ENCODE measurements at places on chromosomes 2 and 18. TPM values are rescaled to one million over a fixed set of nuclear protein-coding genes. Genes with fewer than 3 reads are reported as not detected.

DNA sequence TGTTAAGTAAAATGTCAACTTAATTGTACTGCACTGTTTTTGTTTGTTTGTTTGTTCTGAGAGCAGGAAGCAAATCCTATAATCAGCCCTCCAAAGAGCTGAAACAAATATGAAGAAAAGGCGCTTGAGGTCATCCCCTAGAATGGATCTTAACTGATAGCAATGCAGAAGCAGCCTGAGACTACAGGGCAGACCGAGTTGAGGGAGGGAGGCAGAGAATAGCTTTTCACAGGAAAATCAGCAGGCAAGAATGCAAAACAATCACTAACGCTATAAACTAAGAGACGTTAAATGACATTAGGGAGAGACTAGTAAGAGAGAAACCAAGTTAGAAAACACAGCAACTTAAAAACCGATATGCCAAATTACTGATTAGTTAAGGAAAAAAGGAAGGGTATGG is 37.2 kb downstream of the GALNT1 start:
- no peak for DNase-seq

The PAPOLG gene
- 29.0 TPM for total RNA-seq

The ANKRD30BL gene
- total RNA-seq: not detected

- no peak for DNase-seq
Observed at GRCh38 chr2:109206569-109207146, 77.7 kb downstream of the SH3RF3 start.

GRCh38 chr2:203673933-203674332 is 32.5 kb upstream of the CD28 start:
- no peak for DNase-seq

- DNase-seq: no peak
Observed at GRCh38 chr2:150484006-150484405, 3.5 kb downstream of the RND3 start.

The FOXD4L1 gene
- 0.25 TPM for total RNA-seq

The LAPTM4A gene
- total RNA-seq: 71.1 TPM

- DNase-seq: no peak
Observed at GRCh38 chr2:11810237-11810977, 64.0 kb downstream of the LPIN1 start.

DNA sequence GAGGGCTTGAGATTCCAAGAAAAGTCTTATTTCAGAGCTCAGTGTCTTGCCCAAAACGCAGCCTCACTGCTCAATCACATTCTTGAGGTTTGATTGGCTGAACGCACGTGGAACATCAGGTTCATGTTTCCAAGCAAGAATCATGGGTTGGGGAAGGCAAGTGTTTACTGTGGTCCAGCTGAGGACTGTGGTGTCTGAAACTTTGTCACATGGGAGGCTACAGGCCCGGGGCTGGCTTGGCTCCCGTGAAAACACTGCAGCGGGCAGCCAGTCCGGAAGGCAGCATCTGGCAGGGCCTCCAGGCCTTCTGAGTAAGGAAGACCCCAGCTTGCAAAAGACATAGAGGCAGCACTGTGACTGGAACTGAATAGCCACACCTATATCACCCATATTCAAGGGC is 84.7 kb downstream of the POLR1A start:
- no peak for DNase-seq

The UGT1A10 gene
- not detected for total RNA-seq

The POMC gene
- not detected for total RNA-seq

DNA sequence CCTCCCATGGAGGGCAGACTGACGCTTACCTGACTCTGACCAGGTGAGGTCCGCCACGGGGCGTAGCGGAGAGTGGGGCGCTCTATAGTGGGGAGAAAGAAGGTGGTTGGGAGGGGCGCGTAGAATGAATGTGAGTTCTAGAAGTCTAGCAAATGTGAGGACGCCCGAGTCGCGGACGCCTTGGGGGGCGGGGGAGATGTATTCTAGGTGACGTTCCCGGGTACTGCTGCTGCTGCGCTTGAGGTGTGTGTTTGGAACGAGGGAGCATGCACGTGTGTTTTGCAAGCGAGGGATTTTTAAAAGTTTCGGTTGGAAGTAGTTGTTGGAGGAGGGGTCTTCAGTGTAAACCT is 758 bp downstream of the RIF1 start:
- DNase-seq: peak; percentile 12

- DNase-seq: no peak
Observed at GRCh38 chr2:50691513-50691912, 340.4 kb downstream of the NRXN1 start.

The MARCHF4 gene
- total RNA-seq: 1.7 TPM

The HADHB gene
- total RNA-seq: 120 TPM

GRCh38 chr2:25155401-25155800 is 13.0 kb downstream of the POMC start:
- DNase-seq: no peak

The SLC5A7 gene
- total RNA-seq: not detected

The HIBCH gene
- total RNA-seq: 10.0 TPM

- DNase-seq: no peak
Observed at GRCh38 chr2:153115141-153115540, 363.4 kb downstream of the RPRM start.

DNA sequence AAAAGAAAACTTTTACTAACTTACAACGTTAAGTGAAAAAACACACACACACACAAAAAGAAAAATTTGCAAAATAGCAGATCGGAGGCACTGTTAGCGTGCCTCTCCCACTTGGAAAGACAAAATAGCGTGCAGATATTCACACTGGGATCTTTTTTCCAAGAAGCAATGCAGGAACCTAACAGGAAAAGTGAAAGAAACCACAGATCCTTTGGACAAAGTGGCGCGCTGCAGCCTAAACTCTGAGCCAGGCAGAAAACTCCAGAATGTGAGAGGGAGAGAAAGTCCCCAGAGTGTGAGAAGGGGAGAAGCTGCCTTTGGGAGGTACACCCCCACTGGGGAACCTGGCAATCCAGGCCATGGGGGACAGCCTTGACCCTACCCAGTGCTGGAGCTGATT is 70.7 kb upstream of the SERPINE2 start:
- DNase-seq: no peak

The INPP5D gene
- 1.3 TPM for total RNA-seq

DNA sequence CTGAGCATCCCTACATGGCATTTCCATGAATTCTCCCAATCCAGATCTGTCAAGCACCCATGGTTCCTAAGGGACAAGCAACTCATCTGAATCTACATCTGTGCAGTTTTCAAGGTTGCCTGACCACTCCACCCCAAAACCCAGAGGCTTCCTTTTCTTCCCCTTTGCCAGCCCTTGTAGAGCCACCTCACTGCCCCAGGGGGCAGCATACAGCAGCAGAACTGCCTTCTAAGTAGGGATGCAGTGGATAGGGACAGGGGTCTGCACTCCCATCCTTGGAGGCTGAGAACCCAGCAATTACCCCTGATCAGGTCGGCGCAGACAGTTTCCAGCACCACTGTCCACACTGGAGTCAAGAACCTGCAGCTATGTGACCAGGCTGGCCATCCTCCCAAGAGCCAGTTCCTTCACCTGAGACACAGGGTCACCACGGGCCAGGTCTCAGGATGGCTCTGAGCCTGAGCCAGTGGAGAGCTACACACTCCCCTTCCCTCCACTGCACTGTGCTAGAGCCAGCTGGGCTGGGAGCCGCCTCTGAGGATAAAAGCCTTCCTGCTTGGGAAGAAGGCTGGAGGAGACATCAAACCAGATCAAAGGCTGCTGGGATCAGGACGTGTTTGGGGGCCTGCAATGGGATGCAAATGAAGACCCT is 283.1 kb downstream of the CELF4 start:
- DNase-seq: no peak

The C2orf81 gene
- total RNA-seq: 1.2 TPM

- no peak for DNase-seq
Observed at GRCh38 chr18:44536619-44537018, 144.1 kb upstream of the SETBP1 start.

GRCh38 chr18:68177807-68178702 is 536.9 kb downstream of the TMX3 start:
- DNase-seq: no peak

DNA sequence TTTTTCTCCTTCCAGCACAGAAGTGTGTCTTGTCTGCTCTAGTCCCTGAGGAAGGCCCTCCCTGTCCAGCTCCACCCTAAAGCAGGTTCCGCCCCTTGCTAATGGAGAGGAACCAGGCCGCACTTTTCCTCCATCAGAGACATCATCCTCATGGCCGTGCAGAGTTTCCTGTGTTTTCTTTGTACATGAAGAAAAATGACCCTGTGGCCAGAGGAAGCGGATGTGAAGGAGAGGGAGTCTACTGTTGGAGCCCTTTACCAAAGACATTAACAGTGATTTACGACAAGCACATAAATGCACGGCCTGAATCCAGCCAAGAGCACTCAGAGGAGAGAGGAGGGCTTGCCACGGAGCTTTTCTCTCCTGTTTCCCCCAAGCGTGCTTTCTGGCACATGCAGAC is 109.5 kb downstream of the RNF144A start:
- DNase-seq: no peak

DNA sequence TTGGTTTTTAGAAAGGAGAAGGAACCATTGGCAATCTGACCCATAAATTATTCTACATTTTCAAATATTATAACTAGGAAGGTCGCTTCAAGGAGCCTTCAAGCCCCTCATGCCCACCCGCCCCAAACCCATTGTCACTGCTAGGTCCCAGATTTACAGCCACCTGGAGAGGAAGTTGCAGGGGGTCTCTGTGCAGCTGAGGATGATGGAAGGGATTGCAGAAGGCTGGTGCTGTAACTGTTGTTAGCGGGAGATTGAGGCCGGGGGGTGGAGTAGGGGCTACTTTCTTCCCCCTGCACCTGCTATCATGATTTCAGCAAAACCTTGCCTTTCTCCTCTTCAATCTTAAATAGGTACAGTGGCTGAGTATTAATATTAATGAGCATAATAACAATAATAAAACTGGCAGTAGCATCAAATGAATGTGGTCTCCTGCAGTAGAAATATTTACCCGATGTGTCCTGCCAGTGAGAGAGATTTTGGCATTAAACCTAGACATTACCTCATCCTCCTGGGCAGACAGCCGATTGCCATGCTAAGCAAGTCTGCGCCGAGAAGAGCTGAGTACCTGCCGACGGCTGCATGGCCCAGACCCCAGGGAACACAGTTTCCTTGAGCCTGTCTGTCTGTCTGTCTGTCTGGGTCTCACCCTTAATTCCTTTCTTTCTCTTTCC is 225.4 kb downstream of the FAM210A start:
- DNase-seq: peak; percentile 1

DNA sequence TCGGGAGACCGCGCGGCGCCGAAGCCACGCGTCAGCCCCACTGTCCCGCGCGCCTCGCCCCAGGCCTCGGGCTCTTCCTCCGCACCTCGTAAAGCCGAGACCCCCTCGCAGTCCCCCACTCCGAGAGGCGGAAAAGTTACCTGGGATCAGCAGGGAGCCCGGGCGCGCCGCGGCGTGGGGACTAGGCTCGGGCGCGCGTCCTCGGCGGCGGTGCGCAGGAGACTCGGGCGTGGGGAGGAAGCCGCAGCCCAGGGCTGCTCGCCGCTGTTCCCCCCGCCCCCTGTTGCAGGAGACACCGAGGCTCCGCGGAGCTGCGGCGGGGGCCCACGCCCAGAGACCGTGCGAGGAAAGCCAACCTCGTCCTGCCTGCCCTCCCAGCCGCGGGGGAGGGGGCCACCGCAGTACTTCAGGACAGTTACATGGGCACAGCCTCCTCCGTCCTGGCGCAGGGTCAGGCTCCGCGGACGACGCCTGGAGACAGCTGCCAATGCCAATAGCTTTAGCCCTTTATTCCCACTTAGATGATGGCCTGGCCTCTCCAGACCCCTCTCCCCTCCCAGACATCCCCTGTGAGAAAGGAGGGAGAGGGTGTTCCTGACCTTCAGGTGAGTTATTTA is at the start of gene EPB41L3:
EPB41L3 (minus strand) TSS at position 225 of the 617 bp plus-strand sequence. CDS start 54,814 bp downstream, outside the sequence.
- DNase-seq: peak; percentile 49

DNA sequence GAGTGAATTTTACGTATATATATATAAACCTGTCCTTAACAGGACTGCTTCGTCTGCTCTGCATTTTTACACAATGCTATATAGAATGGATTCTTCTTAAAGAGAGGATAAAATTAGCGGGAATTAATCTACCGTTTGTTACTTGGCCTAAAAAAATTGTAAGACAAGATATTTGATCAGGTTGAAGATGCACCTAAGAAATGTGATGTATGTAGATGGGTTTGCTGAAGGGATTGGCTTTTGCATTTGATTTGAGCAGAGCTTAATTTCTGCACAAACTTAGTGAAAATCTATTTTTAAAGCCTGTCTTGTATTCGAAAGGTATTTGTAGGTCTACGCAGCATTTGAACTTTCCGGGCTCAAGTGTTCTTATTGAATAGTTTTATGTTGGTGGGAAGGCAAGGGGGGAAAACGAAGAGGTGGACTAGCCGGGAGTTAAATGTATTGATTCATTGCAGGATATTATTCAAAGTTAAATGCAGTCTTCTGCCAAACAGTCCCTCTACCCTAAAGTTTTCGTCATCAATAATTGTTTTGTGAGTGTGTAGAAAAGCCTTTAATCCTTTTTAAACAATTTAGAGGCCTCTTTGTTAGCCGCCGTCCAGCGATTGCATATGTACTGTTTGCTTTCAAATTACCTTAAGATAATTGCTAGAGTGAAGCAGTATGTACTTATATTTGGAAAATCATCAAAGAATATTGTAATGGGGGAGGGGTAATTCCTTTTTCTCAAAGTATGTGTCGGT is 1.2 kb downstream of the PPP1CB start:
- DNase-seq: no peak

- no peak for DNase-seq
Observed at GRCh38 chr2:237859082-237859433, 365 bp upstream of the RAMP1 start.

The IER3IP1 gene
- total RNA-seq: 31.2 TPM

DNA sequence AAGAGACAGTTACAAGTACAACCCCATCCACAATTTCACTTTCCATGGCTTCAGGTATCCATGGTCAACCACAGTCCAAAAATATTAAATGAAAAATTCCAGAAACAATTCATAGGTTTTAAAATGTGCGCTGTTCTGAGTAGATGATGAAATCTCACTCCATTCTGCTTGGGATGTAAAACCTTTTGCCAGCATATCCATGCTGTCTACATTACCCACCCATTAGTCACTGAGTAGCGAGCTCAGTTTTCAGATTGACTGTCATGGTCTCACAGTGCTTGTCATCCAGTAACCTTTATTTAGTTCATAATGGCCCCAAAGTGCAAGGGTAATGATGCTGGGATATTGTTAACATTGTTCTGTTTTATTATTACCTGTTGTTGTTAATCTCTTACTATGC is 40.5 kb downstream of the SMAD4 start:
- DNase-seq: no peak

DNA sequence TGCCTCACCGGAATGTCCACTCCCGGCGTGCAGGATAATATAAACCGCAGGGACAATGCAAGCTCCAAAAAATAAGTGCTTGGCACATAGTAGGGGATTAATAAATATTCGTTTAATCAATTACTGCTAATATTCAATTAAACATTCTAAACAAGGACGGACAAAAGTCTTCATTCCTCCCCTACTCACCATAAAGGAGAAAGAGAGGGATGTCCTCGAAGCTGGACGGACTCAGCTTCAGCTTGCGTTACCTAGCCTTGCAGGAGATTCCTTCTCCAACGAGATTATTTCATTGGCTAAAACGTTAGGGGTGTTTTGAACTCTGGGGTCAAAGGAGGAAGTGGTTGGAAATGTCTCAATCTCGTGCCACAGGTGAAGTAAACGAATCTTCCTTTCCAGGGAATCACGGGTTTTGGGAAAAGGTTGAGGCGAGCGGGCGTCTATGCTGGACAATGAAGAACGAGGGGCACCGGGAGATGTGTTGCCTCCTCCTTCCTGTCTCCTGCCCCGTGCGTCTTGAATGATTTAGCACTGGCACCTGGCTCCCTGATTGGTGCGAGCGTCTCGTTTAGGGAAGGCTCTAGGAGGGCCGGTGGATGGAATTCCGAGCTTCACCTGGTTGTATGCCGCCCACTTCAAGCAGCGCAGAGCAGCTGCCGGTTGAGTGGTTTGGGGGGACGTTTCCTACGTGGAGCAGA is 2.0 kb upstream of the GAD1 start:
- no peak for DNase-seq

- DNase-seq: no peak
Observed at GRCh38 chr18:40534723-40535122, 1420.3 kb upstream of the PIK3C3 start.
